ENCODE measurements at places on chromosomes 13 and 19. TPM values are rescaled to one million over a fixed set of nuclear protein-coding genes. Genes with fewer than 3 reads are reported as not detected.

The MAST3 gene
- total RNA-seq: 22.5 TPM

The GARIN5A gene
- 0.77 TPM for total RNA-seq

The PSG7 gene
- not detected for total RNA-seq

The ZNF473 gene
- 9.0 TPM for total RNA-seq

The URAD gene
- not detected for total RNA-seq
